NCI-H526 (cell line): ENCODE measurements at places on chromosomes 16 and 17.

DNA sequence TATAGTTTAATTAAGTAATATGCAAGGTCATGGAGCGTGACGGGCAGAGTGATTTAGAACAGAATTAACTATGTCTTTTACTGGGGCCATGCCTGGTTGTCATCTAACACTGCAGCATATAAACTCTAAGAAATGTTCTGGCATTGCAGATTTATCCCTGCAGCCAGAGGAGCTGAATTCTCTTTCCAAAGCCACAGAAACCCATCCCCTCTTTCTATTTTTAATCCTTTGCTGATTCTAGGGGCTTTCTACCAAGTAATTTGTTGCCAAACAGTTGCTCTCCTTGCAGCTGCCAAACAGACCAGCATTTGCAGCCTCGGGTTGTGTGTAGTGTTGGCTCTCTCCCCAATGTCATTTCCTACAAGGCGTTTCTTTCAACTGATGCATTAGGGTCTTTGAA lies 243.2 kb upstream of the MON1B start:
- no peak for DNase-seq

- no peak for DNase-seq
Measured at GRCh38 chr17:80647746-80648145, 103.1 kb downstream of the RPTOR start.

DNA sequence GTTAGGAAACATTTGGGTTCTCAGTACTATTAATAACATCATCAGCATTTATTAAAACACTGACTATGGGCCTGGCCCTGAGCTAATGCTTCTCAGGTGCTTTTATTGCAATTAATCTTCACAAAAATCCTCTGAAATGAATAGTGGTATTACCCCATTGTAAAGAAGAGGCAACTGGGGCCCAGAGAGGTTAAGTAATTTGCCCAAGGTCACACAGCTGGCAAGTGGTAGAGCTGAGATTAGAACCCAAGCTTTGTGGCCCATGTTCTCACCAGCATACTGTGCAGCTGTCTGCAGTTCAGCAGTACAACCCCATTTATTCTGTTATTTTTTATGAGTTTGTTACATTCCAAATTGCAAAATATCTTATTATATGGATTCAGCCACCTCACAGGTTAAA lies 82.3 kb downstream of the TBC1D16 start:
- no peak for DNase-seq

- DNase-seq = no peak
Measured at GRCh38 chr17:81171941-81172340, 5.9 kb upstream of the AATK start.

DNA sequence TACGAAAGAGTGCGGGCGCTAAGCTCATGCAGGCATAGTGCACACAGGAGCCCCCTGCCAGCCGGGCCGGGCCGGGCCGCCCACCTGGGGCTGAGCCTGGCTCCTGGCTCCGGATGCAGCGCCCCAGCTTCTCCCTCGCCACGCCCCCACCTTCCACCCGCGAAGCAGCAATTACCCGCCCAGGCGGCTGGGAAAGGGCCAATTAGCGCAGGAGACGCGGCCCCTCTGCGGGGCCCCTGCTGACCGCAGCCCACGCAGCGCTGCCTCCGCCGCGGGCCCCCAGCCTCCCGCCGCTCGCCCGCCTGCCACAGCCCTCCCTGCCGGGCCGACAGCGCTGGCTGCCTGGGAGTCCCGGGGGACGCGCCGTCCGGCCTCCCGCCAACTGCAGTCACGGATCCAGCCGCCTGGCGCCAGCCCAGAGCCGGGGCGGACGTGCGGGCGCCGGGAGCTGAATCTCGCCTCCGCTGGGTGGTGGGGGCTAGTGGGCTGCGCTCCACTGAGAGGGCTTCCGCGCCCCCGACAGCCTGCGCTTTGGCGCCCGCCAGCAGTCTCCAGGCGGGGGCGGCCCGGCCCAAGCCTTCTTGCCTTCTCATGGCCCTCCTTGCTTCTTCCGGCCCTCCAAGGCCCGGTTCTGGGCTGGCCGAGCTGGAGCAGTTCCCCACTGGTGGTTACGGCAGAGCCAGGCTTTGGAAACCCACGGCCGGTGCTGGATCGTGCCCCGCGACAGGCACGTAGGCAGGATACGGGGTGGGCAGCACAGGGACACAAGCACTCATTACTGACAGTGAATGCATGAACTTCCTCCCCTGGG lies 14.9 kb upstream of the CBFB start:
- DNase-seq = peak; percentile 77

- DNase-seq = no peak
Measured at GRCh38 chr17:9368631-9369030, 207.0 kb downstream of the STX8 start.

DNA sequence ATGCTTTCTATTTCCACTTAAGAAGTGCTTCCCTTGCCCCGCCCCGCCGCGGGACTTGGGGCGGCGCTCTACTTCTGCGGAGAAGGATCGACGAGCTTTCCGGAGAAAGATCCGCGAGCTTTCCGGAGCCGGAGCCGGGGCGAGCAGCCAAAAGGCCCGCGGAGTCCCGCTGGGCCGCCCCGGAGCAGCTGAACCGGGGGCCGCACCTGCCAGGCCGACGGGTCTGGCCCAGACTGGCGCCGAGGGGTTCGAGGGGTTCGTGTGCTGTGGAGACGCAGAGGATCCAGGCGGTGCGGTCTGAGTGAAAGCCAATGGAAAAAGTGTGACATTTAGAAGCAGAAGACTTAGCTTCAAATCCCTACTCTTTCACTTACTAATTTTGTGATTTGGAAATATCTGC lies 50.8 kb downstream of the TBC1D26 start:
- DNase-seq = no peak

DNA sequence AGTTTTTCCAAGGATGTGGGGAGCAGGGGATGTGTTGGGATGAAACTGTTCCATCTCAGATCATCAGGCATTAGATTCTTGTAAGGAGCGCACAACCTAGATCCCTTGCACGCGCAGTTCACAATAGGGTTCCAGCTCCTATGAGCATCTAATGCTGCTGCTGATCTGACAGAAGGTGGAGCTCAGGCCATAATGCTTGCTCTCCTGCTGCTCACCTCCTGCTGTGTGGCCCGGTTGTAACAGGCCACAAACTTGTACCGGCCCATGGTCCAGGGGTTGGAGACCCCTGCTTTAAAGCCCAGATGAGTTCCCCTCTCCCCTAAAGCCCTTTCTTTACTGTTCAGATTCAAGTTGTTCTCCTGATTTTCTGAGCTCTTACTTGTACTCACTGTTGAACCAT lies 44.8 kb downstream of the RNF135 start:
- no peak for DNase-seq

DNA sequence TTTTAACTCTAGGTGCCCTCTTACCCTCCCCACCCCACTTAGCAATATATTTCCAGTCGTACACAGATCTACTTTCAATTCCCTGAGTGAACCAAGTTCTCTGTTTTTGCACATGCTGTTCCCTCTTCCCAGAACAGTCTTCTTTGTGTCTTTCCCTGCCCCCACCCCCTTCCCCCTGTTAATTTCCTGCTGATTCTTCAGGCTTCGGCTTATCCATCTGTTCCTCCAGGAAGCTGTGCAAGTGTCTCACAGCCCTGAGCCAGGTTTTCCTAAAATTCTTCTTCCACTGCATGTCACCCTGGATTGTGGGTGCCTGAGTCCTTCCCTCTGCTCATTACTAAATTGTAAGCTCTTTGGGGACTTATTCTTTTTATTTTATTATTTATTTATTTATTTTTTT lies 12.4 kb upstream of the SPOP start:
- DNase-seq = no peak

GRCh38 chr17:44842748-44843147 lies 4.9 kb upstream of the HIGD1B start:
- no peak for DNase-seq

DNA sequence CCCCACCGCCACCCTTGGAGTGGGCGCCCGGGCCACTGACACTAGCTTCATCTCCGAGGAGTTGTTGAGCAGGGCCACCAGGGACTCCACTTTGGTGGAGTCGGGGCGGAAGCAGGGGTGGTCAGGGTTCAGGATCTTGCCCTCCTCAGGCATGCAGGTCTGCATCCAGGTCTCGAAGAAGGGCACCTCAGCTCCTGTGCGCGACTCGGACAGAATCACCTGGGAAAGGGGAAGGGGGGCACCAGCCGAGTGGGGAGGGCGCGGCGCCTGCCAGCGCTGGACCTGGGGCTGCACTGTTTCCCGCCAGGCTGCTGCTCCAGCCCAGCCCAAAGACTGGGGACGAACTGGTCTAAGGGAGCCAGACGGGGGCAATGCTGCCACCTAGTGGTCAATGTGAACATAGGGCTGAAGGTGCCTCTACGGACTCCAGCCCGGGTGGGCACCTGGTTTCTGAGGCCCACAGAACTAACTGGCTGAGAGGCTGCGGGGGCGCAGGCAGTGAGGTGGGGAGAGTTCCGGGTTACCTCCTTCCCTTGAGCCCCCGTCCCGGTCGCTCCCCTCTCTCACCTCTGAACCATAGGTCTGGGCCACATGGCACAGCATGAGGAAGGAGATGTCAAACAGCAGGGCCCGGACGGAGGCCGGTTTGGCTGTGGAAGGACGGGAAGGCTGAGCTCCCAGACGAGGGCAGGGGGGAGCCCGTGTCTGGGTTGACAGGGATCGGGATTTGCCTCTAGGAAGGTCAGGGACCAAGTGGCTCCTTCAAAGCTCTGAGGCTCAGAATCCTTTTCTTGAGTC lies 11.8 kb downstream of the CSF3 start:
- DNase-seq = peak; percentile 57

- DNase-seq = no peak
Measured at GRCh38 chr17:80125656-80126448, 21.1 kb downstream of the EIF4A3 start.

DNA sequence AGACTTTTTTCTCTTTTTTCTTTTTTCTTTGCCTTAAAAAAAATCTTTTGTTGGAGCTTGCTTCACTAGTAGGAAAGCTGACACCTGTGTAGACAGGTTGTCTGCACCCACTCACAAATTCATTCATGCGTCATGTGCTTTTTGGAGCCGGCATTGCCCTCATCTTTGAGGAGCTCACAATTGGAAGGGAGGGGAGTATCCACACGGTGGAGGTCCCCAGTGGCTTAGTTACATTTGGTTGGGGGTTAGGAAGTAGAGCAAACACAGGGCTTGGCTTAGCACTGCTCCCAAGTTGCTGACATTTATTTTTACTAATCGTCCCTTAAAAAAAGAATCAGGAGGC lies 18.7 kb upstream of the MEIOB start:
- no peak for DNase-seq

DNA sequence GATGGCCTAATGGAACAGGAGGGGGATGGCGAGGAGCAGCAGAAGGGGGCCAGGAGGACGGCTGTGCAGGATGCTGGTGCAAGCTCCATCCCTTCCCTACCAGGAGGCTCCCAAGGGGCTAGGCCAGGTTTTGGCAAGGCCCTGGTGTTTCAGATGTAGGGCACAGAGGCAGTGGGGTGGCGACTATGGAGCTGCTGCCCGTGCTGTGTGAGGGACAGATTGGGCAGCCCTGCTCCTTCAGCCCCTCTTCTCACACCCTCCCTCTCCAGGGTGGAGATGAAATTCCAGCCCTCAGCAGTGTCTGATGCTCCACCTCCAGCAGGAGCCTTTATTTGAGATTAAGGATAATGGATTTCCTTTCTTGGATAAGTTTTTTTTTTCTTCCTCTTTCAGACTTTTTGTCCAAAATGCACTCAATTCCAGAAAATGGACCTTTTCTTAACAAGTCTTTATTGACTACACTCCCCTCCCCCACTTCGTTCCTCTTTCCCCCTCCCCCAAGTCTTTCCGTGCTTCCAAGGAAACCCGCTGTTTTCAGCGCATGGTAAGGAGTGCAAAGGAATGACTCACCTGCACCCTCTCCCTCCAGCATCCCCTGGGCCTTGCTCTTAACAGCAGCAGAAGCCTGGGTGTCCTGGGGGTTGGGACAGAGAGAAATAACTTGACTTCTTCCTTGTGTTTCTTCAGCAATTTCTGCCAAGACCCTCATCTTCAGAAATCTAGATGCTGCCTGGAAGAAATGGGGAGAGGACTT lies 95.2 kb downstream of the CCDC182 start:
- DNase-seq = no peak

DNA sequence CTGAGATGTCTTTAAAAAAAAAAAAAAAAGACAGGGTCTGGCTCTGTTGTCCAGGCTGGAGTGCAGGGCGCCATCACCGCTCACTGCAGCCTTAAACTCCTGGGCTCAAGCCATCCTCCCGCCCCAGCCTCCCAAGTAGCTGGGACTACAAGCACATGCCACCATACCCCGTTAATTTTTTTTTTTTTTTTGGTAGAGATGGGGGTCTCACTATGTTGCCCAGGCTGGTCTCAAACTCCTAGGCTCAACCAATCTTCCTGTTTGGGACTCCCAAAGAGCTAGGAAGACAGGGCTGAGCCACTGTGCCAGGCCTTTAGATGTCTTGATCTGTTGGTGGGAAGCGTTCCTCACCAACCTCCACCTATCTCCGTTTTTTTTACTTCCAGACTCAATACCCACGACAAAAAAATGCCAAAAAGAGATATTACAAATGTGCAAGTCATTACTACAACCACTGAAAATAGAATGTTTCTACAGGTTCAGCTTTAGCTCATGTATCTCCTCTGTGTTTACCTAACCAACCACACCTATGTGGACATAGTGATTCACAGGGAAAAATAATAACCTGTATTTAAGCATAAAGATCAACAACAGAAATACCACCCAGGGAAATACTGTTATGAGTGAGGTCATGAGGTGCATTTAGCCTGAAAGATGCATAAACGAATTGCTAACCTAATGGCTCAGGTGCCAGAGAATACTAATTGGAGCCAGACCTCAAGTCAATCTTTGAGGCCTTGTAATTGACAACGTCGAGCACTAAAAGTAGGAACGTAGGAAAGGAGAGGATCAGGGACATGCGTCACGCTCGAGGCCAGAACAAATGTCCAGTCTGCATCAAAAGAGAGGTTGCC lies 22.6 kb downstream of the NACA2 start:
- DNase-seq = no peak

GRCh38 chr16:66435896-66436295 lies 8.8 kb downstream of the BEAN1 start:
- DNase-seq = no peak

DNA sequence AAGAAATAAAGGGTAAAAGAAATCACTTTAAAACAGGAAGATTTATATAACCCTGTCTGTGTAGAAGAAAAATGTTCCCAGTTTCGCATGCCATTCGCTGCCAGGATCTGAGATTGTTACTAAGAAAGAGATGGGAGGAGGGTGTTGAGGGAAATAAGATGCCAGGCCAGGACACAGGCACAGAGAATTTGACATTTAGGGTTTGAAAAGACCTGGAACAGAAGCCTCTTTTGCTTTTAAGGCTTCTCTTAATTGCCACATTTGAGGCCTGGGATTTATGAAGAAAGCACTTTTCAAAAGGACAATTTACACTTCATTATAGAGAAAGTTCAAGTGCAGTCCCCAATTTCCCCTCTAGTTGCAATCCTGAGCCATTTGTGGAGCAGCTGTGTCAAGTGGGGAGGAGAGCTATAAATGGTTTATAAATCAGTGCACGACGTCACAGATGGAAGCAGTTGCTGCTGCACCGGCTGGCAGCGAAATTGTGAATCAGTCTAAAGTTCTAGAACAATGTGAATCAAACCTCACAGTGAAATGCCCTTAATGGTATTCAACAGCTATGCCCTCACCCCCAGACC lies 26.5 kb upstream of the C16orf87 start:
- DNase-seq = peak; percentile 9

DNA sequence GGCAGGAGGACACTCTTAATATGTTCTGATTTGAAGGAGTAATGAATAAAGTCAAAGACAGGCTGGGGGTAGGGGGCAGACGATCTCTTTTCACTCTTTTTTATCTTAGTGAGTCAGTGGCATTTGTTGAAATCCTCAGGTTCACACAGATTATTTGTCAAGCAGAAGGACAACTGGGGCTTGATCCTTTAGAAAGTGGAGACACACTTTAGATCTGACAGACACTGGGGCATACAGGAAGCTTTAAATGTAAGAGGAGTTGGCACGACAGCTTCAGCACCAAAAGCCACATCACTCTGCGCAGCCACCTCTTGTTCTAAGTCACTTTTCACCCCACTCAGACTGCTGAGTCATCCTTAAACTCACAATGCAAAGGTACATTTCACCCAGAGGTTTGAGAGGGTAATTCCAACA lies 121.5 kb downstream of the STXBP4 start:
- DNase-seq = no peak
